Stimulated activated CD8-positive, alpha-beta memory T cell treated with anti-CD3 and anti-CD28 coated beads, Interleukin-4, amount 100 ng/mL, for 1 hour (primary cell): ENCODE measurements at places on chromosomes 11 and 22.

GRCh38 chr11:61092908-61093763 is 9.2 kb upstream of the CD5 start:
- no peak for DNase-seq

DNA sequence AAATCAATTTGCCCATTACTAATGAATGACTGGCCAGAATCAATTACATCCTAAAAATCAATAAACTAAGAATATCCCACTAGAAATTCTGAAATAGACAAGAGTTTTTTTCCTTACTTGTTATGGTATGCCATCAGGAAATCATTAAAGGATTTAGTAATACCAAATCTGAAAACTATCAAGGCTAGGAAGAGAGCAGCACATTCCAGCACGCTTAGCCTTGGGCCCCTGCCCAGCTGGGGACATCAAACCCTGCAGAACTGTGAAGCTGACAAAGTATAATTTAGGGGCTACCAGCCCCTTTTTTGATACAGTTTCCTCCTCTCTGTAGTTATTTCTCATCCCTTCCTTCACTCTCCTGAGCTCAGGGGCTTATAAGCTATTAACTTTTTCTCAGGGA is 247.8 kb upstream of the ZC3H12C start:
- DNase-seq = no peak

DNA sequence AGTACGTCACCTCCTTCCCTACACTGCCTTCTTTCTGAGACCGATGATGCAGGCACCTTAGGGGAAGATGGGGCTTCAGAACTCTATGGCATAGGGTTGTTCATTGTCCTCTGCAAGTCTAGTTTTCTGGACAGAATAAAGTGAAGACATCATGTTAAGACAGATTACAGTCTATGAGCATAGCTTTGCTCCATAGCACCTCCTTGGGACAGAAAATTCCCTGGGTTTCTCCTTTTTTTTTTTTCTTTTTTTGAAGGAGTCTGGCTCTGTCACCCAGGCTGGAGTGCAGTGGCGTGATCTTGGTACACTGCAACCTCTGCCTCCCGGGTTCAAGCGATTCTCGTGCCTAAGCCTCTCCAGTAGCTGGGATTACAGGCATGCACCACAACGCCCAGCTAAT is 119.8 kb upstream of the CADM1 start:
- DNase-seq = no peak

DNA sequence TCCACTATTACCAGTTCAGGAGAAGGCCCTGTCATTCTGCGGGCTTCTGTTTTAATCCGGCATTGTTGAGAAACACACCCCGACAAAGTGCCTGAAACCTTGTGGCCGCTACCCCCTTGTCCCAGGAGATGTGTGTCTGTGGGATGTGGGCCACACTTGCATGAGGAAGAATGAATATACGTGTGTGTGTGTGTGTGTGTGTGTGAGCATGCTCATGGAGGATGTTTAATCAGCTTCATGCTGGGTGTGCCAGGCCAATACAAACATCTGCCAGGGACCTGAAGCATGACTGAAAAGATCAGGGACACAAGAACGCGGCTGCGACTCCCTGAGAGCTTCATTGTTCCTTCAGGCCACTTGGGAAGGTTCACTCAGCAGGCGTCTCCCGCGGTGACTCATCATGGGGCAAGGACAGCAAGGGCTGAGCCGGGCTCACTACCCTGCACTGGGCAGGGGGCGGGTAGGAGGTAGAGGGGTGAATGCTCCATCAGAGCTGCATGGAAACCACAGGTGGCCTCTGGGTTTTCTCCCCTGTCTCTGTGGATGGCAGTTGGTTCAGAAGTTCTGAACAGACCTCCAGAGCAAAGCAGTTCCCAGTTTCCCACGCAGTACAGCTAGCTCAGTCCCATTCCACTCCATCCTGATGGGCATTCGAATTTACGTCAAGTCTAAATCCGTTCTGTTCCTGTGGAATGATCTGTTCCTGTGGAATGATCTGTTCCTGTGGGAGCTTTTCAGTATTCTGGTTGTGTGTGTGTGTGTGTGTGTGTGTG is 7.0 kb upstream of the MALAT1 start:
- DNase-seq = no peak

DNA sequence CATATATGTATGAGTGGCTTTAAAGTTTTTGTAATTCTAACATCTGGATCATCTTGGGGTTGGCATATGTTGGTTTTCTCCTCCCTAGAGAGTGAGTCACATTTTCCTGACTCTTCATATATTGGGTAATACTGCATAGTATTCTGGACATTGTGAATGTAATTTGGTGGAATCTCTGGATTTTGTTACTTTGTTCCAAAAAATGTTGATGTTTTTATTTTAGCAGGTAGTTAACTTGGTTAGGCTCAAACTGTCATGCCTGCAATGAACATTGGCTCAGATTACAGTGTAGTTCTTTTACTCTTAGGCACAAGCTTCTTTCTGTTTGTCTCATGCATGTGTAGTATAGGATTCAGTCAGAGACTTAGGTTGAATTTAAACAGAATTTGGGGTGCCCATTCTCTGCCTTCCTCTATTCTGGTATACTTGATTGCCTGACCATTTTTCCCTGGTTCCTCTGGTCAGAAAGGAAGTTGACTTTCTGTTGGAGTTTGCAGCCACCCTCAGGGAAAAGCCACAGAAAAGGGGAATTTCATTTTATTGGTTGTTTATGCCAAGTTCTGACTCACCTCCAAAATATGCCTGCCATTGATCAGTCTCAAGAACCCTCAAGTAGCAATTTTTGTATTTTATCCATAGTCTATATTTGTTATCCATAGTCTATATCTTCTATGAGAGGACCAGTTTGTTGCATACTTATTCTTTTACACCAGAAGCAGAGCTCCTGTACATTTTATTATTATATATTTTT is 151.7 kb downstream of the UVRAG start:
- no peak for DNase-seq

DNA sequence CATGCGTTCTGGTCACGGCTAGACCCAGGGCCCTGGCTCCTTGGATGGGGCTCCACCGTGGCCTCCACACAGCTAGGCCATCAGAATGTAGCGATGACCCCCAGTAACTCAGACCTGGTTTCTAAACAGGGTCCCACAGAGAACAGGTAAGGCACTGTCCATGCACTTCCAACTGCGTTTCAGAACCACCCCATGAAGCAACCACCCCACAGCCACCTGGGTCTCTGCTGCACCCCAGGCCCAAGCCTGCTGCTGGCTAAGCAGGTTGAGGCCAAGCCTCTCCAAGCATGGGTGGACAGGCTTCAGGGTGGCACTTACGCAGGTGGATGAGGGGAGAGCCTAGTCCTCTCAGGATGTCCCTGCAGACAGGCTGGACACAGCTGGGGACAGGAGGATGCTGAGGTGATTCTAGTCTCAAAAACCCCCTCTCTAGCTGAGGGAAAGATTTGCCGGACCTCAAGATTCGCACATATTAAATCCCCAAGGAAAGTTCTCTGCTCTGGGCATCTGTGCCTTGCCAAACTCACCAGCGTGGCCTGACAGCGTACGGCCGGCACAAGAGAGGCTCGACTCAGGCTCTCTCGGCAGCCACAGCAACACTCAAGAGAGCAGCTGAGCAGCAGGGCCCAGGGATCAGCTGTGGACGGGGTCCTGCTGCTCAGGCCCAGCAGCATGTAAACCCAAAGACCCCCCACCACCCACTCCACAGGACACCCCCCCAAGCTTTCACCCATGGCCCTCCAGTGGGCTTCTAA is 141.6 kb downstream of the CRYBB2 start:
- DNase-seq = no peak

- DNase-seq = no peak
Observed at GRCh38 chr22:19527861-19528417, 3.7 kb upstream of the CLDN5 start.

GRCh38 chr11:18005376-18006129 is 7.3 kb downstream of the SERGEF start:
- no peak for DNase-seq

DNA sequence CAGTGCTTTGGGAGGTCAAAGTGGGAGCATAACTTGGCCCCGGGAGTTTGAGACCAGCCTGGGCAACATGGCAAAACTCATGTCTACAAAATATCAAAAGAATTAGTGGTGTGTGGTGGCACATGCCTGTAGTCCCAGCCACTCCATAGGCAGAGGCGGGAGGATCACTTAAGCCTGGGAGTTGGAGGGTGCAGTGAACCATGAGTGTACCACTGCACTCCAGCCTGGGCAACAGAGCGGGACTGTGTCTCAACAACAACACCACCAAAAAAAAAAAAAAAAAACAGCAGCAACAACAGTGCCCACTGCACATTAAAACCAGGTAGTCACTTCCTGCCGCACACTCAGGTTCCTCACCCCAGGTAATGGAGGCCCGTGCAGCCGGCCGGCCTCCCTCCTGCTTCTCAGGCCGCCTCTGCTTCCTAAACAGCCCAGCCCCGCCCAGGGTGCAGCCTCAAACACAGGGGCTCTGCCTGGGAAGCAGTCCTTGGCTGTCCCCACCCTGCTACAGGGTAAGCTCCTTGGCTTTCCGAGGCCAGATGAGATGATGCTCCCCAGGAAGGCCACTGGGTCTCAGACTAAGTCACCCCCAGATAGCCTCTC is 318.3 kb downstream of the SHANK2 start:
- DNase-seq = no peak

DNA sequence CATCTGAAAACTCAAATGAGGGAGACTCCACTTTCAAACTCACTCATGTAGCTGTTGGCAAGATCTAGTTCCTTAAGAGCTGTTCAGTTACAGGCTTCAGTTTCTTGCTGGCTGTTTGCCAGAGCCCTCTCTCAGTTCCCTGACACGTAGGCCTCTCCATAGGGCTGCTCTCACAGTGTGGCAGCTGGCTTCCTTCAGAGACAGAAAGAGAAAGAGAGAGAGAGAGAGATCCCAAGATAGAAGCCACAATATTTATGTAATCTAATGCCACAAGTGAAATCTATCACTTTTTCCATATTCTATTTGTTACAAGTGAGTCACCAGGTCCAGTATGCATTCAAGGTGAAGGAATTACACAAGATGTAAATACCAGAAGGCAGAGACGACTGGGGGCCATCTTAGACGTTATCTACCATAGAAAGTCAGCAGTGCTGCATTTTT is 168.8 kb downstream of the RCN1 start:
- no peak for DNase-seq
